COLO829 (cell line): ENCODE measurements at places on chromosomes 1 and 21.

- no peak for DNase-seq
These were observed 56.2 kb upstream of the ENAH start for GRCh38 chr1:225709101-225709500.

DNA sequence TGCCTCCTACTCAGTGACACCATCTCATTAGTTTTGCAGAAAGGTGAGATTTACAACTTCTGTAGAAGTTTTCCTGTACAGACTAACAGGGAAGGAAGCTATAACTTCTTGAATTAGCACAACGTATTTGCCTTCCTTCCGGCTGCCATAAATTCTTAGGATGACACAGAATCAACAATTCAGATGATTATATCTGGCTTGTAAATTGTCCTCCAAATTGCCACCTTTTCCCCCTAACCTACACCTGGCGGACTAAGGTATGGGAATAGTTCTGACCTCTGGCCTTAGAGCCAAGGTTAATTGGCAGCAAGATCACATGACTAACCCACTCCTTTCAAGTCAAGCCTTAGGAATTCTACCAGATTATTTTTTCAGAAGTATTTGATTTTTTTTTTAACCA is 284.3 kb downstream of the LMO4 start:
- DNase-seq = no peak

GRCh38 chr1:5742032-5742431 is 250.2 kb downstream of the NPHP4 start:
- no peak for DNase-seq

DNA sequence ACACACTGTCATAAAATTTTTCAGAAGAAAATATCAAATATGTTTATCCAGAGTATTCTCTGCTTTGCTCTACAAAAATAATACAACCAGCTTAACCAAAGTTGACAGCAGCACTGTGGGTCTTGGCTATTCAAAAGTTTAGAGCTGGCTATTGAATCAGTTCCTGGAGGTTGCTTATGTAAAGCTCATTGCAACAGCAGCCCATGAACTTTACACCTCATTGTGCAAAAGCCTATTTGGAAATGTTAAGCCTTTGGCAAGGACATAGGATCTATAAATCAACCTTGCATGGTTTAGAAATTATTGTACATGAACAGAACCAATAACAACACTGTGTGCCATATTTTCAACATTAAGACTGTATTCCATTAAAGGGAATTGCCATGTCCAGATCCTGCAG is 714.9 kb downstream of the ADGRL2 start:
- DNase-seq = no peak

GRCh38 chr1:30164693-30165092 is 558.7 kb downstream of the MATN1 start:
- no peak for DNase-seq

DNA sequence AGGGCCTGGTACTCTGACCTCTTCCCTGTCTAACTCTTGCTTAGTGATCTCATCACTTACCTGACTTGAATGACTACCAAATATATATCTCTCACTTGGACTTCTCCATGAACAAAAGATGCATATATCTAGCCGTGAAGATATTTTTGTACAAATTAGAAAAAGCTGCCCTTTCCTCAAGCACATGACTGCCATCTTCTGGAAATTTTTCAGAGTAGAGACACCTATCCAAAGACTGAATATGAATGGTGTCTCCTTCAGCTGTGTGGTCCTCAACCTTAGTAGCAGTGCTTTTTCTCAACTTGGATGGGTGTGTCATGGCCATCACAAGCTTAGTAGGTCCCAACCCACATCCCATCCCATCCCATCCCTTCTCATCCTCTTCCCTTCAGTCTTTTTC is 142.3 kb downstream of the DNM3 start:
- DNase-seq = peak; percentile 42

GRCh38 chr1:45913183-45913683 is 109.8 kb downstream of the MAST2 start:
- DNase-seq = peak; percentile 31
